Activated CD8-positive, alpha-beta memory T cell treated with anti-CD3 and anti-CD28 coated beads for 1 hour (primary cell): ENCODE measurements at places on chromosomes 7 and 10.

DNA sequence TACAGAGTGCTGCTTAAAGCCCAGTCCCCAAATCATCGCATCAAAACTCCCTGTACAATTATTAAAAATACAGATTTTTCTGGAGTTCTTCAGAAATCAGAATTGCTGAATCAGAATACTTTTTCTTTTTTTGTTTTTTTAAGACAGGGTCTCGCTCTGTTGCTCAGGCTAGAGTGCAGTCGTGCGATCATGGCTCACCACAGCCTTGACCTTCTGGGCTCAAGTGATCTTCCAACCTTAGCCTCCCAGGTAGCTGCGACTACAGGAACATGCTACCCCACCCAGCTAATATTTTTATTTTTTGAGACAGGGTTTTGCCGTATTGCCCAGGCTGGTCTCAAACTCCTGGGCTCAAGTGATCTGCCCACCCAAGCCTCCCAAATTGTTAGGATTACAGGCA lies 3.9 kb downstream of the BBIP1 start:
- no peak for DNase-seq

DNA sequence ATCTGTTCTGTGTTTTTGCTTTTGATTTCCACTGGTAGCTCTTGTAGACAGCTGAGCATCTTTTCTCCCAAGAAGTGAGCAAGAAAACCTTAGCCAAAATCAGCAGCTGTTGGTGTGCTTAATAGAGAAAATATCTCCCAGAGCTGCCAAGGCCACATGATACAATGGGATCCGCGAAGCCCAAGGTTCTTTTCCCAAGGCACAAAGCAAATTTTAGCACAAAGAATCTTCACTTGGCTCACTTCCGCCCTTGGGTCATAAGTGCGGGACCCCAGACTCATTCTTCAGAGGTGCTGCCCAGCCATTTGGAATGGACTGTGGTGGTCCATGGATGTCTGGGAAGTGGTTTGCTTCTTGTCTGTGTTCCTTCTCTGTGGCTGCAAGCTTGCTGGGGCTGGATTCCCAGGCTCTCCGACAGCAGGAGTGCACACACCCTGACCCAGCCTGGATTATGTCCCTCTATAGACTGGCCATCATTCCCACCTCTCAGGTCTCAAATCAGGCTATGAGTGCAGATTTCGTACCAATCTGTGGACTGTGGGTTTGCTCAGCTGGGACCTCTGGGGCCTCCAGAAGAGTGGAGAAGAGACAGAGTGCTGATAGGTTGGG lies 93.0 kb upstream of the TMEM72 start:
- DNase-seq, result no peak

DNA sequence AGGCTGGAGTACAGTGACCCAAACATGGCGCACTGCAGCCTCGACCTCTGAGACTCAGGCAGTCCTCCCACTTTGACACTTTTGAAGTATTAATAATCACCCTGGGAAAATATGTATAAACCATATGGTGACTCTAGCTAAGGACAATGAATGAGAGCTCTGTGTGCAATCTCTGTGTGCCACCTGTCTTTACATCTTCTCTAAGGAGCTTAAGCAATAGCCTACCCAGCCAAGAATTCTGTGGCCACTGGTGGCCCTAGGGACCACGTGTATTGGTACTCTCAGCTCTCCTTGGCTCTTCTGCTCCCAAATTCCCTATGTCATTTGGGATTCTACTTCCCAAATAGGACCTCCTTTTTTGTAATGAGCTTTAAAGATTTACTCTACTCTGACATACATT lies 23.7 kb downstream of the FGF8 start:
- DNase-seq, result no peak

GRCh38 chr10:127161482-127161881 lies 34.9 kb downstream of the INSYN2A start:
- no peak for DNase-seq
